Non-pigmented ciliary epithelial cell (primary cell): ENCODE measurements at places on chromosomes 13 and 19.
A peak's percentile ranks its signal among the peaks of the same experiment; 100 is the strongest.

DNA sequence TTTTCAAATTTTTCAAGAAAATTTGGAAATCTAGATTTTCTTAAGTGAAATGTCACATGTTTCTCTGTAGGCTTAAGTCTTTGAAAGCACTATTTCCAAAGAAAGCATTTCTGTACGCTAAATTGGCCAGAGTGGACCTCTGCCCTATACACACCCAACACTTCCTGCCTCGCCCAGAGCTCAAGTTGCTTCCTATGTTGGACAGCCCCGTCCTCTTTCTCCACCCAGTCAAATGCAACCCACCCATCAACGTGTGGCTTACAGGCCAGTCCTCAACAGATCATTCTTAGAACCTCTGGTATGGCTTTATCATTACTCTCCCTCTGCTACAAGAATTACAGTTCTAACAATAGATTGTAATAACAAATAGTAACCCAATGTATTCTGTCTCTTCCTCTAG lies 24.2 kb downstream of the KLF12 start:
- DNase-seq: no peak

DNA sequence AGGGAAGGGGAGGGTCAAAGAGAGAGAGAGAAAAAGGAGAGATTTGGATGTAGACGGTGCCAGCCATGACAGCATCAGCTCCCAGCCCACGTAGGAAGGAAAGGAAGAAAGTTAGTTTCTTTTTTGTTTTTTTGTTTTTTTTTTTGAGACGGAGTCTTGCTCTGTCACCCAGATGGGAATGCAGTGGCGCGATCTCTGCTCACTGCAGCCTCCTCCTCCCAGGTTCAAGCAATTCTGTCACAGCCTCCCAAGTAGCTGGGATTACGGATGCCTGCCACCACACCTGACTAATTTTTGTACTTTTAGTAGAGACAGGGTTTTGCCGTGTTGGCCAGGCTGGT lies 27.6 kb downstream of the ELL start:
- no peak for DNase-seq

DNA sequence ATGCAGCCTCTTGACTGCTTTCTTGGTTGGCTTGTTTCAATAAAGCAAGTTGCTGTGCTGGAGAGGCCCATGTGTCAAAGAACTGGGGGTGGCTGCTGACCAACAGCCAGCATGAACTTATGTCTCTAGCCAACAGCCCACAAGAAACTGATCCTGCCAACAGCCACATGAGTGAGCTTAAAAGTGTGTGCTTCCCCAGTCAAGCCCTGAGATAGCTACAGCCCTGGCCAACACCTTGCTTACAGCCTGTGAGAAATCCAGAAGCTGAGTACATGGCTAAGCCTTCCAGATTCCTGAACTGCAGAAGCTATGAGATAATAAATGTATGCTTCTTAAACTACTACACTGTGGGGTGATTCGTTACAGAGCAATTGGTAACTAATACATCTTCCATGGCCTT lies 38.9 kb upstream of the IPO5 start:
- DNase-seq: peak; percentile 53

DNA sequence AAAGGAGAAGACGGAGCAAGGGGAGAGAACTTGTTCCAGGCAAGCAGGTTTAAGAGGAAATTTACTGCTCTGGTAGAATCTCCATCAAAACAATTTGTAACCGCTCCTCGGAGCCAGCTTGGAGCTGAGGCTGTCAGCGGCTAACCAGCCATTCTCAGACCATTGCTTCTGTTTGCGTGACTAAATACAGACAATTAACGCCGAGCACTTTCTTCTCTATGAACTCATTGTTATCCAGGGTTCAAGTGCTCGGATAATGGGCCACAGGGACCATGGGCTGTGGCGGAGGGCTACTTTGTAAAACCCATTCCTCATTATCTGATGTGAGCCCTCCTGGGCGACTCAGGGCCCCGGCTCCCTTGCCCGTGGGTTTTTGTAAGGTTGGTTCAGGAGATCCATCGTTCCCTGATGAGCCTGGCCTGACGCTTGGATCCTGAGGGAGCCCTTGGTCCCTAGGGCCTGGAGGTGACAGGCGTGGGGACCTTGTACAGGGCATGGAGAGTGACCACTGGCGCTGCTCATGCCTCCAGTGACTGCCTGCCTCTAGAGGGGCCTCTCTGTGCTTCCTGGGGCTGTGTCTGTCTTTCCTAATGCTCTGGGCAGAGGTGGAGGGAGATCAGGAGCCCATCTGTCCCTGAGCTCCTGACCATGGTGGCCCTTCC lies 61.5 kb upstream of the ZNF536 start:
- no peak for DNase-seq

DNA sequence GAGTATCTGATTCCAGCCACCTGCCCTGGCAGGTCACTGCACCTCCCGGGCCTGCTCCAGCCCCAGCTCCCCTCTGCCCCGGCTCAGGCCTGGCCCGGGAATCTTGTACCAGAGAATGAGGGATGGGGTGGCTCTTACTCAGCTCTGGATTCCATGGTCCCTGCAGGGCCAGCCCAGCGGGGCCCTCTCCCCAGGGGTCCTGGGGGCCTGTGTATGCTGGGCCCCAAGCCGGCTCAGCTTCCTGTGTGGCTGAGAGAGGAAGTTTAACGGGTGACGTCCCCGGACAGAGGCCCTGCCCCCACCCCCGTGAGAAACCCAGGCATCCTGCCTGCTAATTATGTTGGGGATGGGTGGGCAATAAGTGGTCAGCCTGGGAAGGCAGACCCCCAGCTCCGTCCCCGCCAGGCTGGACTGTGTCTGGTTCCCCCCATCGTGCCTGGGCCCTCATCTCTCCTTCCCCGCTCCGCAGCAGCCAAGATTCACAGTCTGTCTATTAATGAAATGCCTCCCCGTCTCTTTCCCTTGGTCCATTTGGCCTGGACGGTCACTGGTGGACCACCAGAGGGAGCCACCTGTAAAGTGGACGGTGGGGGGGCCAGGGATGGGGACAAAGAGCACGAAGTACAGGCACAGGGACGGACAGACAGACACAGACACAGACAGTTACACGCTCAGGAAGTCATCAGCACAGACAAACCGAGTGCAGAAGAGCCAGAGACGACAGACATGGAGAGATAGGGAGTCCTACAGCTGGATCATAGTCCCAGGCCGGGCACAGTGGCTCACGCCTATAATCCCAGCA lies at the start of gene DENND1C:
Gene DENND1C (minus strand): TSS at position 247 of the 802 bp plus-strand sequence. CDS start 92 bp downstream, at position 155.
- DNase-seq: no peak
